Common myeloid progenitor, CD34-positive (primary cell): ENCODE measurements at places on chromosomes 2 and 18.
A peak's percentile ranks its signal among the peaks of the same experiment; 100 is the strongest.

DNA sequence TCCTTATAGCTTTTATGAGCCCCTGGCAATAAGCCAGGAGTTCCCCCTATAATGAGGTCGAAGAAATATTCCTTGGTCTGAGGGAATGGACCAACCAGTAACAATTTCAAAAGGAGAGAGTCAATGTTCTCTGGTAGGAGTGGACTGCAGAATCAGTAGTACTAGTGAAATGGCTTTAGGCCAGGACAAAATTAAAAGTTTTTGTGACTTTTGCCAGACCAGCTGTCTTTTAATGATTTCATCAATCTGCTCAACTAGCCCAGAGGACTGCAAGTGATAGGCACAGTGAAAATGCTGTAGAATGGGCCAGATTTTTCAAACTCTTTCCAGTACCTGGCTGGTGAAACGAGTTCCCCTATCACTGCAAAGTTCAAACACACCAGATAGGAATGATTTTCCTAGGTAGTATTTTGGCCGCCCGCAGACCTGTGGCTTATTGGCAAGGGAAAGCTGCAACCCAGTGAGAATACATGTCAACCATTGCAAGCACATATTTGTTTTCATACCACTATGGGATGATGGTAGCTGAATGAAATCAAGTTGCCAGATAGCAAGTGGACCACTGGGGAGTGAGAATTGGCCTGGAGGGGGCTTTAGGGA, 45.5 kb downstream of the CERS6 start:
- DNase-seq, result no peak

- DNase-seq, result no peak
Observed at GRCh38 chr2:240387669-240388358, 47.6 kb upstream of the GPC1 start.

DNA sequence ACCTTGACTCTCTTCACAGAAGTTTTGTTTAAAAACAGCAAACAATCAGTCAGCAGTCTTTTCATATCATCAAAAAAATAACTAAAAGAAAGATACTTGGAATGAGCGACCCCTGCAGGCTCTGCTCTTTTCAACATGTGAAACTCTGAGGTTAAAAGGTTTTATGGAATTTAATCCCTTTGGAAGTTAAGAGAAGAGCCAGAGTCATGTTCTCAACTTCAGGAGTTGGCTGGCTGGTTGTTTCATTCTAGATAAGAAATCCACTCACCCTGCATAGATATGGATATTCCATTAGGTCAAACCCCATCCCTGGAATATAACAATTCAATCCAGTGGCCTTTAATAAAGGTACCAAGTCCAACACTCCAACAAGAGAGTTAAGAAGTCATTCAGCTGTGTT, 115.6 kb upstream of the RMDN2 start:
- DNase-seq, result peak; percentile 19

DNA sequence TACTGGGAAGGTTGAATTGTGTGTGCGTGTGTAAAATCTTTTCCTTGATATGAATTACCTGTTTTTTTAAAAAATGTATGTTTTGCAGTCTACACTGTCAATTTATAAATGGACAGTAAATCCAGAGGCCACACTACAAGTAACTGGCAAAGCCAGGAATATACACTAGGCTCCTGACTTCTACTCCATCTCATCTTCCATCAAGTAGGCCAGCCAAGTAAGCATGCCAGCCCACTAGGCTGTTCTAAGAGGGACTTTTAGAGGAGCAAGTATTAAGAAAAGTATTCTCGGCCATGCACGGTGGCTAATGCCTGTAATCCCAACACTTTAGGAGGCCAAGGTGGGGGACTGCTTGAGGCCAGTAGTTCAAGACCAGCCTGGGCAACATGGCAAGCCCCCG, 13.0 kb upstream of the METAP1D start:
- no peak for DNase-seq

- DNase-seq, result no peak
Observed at GRCh38 chr2:55115761-55116597, 65.7 kb upstream of the RTN4 start.

GRCh38 chr18:67134911-67135310, 381.6 kb downstream of the DSEL start:
- DNase-seq, result no peak

DNA sequence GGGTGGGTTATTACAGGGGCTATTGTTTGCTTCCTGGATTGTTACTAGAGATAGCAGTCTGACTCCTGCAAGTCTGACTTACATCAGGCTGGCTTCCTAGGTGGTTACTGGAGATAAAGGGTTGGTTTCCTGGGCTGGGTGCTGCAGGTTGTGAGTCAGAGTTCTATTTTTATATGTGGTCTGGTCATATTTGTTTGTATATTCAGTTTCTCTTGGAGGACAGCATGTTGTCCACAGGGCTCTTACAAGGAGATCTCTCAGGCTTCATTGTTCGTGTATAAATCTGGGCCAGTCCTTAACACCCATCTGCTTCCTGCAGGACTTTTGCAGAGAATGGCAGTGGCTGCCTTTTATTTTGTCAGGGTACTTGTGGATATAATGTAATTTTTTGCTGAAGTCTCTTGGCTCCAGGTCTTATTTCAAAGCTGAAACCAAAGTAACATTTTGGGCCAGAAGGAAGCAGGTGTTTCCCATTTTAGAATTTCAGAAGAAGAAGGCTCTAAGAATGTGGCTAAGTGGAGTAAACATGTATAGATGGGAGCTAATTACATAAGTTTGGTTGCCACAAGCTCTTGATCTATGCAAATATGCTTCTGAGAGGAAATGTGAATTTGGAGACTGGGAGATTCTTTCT, 65.9 kb upstream of the SLC16A14 start:
- peak; percentile 89 for DNase-seq

DNA sequence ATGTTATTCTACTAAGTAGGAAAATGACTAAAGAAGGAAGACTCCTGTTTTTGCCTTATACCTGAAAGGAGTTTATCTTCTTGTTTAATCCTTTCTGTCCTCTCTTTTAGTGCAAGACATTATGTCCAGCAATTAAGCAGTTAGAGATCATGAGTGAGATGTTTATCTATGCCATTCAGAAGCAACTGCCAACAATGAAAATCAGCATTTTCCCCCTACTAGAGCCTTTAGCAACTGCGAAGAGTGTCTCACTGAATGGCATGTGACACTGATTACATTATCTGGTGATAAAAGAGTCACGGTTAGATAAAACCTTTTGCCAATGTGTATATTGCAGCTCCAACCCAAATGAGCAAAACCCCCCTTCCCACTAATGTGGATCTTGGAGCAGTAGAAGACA, 357.7 kb upstream of the SYT4 start:
- DNase-seq, result no peak

DNA sequence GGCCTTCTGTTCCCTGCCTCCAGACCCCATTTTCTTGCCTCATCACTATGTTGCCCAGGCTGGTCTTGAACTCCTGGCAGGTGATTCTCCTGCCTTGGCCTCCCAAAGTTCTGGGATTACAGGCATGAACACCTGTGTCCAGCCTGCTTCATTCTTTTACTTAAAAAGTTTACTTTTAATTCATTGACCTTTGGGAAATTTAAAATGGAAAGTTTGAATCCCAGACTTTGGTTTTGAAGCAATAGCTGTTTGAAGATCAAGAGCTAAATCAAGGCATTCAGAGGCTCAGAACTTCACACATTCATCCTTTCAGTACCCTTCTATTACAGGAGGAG, 79.3 kb upstream of the SESTD1 start:
- no peak for DNase-seq

DNA sequence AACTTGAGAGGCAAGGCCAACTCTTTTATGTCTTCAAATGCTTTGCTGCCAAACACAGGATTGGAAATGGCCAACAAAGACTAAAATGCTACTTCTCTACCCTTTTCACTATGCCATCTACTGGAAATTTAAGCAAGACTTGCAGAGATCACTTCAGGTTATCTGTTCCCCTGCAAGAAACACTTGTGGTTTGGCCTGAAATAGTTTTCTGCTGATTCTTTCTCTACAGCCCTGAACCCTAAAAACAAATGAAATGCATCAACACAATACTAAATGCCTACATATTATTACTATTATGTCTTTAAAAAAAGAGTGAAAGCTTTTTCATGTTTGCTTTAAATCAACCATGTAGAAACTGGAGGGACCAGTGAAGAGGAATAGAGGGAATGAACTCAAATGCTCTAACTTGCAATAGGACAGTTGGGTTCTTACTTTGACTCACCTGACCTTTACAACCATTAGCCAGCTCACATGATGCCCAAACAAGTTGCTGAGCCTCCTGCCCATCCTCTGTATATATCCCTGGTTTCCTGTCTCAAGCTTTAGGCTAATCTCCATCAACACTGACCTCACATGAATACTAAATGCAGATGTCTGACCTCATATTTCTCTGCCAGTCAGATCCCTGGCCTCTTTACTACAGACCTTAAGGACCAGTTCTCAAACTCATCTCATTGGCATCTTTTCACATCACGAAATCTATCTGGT, 17.5 kb upstream of the ADAM17 start:
- DNase-seq, result peak; percentile 41

- no peak for DNase-seq
Observed at GRCh38 chr2:65537651-65538385, 105.4 kb upstream of the SPRED2 start.

- DNase-seq, result no peak
Observed at GRCh38 chr2:196360650-196361049, 189.3 kb upstream of the STK17B start.

DNA sequence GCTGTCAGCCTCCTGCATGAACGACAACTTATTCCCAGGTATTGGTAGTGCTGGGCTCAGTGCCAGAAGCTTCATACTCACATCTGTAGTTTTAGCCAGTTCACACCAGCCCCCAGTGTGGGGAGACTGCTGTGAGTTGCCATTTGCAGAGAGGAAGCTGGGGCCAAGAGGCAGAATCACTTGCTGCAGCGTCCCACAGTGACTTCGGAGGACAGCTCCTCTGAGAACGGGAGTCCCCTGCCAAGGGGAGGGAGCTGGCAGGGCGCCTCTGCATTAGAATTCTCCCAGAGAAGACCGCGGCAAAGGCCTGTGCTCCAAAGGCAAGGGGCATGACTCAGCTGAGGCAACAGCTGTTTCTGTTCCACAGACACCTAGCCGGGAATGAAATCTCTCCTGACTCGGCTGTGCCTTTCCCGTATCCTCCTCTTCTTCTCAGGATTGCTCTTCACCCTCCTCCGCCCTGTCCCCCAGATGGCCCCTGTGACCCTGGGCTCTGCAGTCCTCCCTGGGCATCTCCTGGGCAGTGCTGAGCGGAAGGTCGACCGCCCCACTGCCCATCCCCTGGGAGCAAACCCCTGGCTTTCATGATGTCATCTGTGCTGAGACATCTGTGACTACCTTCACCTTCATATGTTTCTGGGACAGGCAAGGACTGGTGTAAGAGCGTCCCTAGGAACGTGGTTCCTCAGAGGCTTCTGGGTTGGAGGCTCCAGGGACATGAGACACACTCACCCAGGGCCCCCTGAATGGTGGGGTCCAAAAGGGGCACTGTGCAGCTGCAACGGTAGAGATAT, 18.0 kb downstream of the MAL start:
- peak; percentile 24 for DNase-seq

GRCh38 chr2:134582547-134582899, 136.3 kb downstream of the TMEM163 start:
- DNase-seq, result peak; percentile 32

- DNase-seq, result no peak
Observed at GRCh38 chr18:31789409-31789808, 28.7 kb upstream of the SLC25A52 start.

DNA sequence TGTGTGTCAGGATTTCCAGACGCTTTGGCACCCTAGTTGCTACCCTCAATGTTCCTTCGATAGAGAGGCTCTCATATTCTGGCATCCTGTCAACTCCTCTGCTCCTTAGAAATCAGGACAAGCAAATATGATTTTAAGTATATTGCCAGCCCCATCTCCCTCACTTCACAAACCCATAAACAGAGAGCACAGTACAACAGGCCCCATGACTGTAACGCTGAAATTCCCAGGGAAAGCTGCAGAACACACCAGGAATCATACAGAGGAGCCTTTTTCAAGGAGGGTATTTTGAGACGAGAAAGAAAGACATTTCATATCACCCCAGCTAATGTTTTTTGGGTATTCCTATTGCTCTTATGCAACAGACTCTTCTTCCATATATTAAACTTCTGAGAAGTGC, 162.9 kb downstream of the NAPG start:
- DNase-seq, result no peak

GRCh38 chr2:237441605-237442274, 27.8 kb upstream of the COL6A3 start:
- no peak for DNase-seq

DNA sequence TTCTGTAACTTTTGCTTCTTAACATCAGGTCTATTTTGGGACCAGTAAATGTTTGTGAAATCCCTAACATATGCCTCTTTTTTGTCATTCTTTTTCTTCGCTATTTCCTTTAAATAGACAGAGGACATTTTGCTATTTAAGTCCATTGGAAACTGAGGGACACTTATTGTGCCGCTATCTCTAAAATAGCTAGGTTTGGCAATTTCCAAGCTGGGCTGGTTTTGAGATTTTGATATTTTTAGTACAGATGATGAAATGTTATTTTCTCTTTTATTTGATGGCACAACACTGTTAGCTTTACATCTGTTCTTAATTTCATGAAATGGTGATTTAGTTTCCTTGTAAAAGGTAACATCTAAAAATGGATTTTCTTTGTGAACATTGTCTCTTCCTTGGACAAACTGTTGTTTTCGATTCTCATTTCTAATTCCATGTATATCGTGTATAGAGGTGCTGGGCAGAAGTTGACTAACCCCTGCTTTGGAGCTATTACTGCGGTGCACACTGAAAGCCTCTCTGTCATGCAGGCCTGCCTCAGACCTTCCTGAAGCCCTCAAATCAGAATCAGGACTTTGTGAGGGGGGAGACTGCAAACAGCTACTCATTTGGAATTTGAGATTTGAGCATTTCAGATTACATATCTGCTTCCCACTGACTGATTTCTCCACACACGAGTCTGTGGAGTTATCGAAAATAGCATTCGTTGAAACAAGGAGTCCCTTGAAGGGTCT, 594 bp downstream of the RAD51AP2 start:
- DNase-seq, result no peak

DNA sequence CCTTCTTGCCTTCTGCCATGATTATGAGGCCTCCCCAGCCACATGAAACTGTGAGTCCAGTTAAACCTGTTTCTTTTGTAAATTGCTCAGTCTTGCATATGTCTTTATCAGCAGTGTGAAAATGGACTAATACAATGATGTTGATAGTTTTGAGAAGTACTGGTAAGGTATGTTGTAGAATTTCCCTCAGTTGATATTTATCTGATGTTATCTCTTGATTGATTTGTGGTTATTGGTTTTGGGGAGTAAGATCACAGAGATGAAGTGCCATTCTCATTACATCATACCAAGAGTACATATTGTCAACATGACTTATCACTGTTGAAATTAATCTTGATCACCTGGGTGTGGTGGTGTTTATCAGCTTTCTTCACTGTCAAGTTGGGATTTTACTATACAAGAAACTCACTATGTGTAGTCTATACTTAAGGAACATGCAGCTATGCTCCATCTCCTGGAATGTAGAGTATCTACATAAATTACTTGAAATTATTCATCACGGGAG, 5.1 kb upstream of the SPAG16 start:
- no peak for DNase-seq

GRCh38 chr2:241029599-241030332, 31.3 kb downstream of the SNED1 start:
- DNase-seq, result no peak

DNA sequence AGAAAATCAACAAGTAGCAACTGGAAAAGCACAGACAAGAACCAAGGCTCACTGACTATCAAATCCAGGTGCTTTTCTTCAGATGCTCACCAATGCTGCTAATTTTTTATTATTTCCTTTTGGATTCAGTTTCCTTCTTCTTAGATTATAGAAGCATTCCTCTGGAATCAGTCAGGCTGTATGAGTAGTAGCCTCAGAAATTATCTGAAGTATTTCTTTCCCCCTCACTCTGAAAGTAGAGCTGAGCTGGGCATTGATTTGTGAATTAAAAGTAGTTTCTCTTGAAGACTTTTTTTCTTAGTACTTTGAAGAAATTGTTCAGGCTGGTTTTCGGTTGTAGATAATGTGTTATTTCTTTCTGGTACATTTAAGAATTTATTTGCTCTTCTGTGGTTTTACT, 273.7 kb downstream of the NOL4 start:
- no peak for DNase-seq
